ENCODE measurements at places on chromosomes 3 and 15. TPM values are rescaled to one million over a fixed set of nuclear protein-coding genes. Genes with fewer than 3 reads are reported as not detected.

- H3K4me1 ChIP-seq = peaks cover 13% of the 10 kb centered on the region
- no peaks in the 10 kb centered on the region for H3K36me3 ChIP-seq
- DNase-seq = no peak
- no peaks in the 10 kb centered on the region for H3K27me3 ChIP-seq
- no peak overlapping the region for H3K4me3 ChIP-seq
Observed at GRCh38 chr3:187640569-187641059, 29.6 kb downstream of the SST start.

GRCh38 chr3:12143949-12144504, 14.7 kb downstream of the TIMP4 start:
- no peak overlapping the region for H3K27ac ChIP-seq
- H3K4me1 ChIP-seq = no peaks in the 10 kb centered on the region
- H3K4me3 ChIP-seq = no peak overlapping the region
- H3K27me3 ChIP-seq = no peaks in the 10 kb centered on the region

GRCh38 chr3:108590460-108590859, 938 bp downstream of the DZIP3 start:
- peak overlapping the region; percentile 98 for H3K27ac ChIP-seq
- H3K4me3 ChIP-seq = peak overlapping the region; percentile 95
- H3K36me3 ChIP-seq = no peaks in the 10 kb centered on the region
- H3K27me3 ChIP-seq = no peaks in the 10 kb centered on the region

DNA sequence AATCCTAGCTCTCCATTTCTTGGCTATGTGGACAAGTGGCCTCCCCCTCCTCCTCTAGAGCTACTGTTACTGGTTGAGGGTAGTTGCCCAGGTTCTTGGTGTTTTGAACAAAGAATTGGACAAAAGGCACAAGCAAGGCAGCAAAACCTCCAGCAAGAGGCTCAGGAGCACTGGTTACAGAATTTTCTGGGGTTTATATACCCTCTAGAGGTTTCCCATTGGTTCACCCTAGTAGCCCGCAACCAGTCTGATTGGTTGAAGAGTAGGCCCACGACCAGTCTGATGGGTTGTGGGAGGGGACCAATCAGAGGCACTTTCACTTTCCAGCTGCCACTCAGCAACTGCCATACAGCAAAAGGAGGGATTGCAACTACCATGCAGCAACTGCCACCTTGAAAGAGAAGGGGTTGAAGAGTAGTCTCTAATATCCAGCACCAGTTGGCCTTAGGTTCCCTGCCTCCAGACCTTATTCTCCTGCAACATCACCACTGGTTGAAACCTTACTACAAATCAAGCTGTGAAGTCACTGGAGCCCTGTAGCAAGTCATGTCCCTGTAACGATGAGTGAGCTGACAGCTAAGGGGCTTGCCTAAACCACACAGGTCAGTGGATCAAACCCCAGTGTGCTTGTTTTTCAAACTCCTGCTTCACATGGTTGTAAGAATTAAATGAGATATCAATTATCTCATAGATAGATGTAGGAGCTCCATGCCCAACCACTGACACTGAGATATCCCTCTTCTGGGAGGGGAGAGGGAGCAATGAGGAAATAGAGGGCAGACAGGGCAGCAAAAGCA, 2.9 kb upstream of the C15orf39 start:
- no peaks in the 10 kb centered on the region for H3K27me3 ChIP-seq
- H3K27ac ChIP-seq = no peak overlapping the region
- peaks cover 30% of the 10 kb centered on the region for H3K4me1 ChIP-seq

DNA sequence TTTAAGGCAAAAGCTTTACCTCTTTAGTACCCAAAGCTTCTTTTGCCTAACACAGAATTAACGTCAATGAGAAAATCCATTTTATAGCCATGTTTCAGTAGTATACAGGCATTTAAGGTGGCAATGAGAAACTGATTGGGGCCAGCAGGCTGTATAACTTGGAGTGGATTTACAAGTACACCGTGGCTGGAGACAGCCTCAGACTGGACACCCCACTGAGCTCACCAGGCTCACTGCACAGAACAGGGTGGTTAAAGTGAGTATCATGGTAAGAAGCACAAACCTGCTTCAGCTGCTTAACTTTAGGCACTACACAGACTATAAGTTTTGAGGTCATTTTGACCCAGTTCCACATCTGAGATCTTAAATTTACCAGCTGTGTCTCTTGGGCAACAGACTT, 8.9 kb downstream of the CPOX start:
- no peaks in the 10 kb centered on the region for H3K36me3 ChIP-seq
- H3K27ac ChIP-seq = no peak overlapping the region
- H3K27me3 ChIP-seq = no peaks in the 10 kb centered on the region
- no peak overlapping the region for H3K4me3 ChIP-seq

The SNAP23 gene
- 97.5 TPM for total RNA-seq

The PPP1R14D gene
- not detected for total RNA-seq

The ITIH4 gene
- 3.7 TPM for total RNA-seq

The FBXL2 gene
- total RNA-seq = 8.5 TPM

The STXBP5L gene
- not detected for total RNA-seq

Data from Caco-2 (cell line).